Mesangial cell (primary cell): ENCODE measurements at places on chromosomes 5 and 9. TPM values are rescaled to one million over a fixed set of nuclear protein-coding genes. Genes with fewer than 3 reads are reported as not detected.

Gene SLC4A9
- 0.13 TPM in 1 of 2 replicates, not detected in the other for total RNA-seq

Gene PSAT1
- total RNA-seq: 71.9 and 121 TPM in 2 replicates

Gene SV2C
- total RNA-seq: not detected in 2 replicates

Gene HMCN2
- under 0.01 TPM in 1 of 2 replicates, not detected in the other for total RNA-seq

Gene RABEPK
- total RNA-seq: 25.7 and 29.2 TPM in 2 replicates

Gene IL7R
- 1.1 and 2.8 TPM in 2 replicates for total RNA-seq

Gene C5orf58
- total RNA-seq: not detected in 2 replicates
